Stimulated activated naive CD8-positive, alpha-beta T cell treated with anti-CD3 and anti-CD28 coated beads, Interleukin-15, Interleukin-2, amounts not matched to agents 100 U/mL and 50 U/mL, for 24 hours (primary cell): ENCODE measurements at places on chromosomes 16 and 17.

DNA sequence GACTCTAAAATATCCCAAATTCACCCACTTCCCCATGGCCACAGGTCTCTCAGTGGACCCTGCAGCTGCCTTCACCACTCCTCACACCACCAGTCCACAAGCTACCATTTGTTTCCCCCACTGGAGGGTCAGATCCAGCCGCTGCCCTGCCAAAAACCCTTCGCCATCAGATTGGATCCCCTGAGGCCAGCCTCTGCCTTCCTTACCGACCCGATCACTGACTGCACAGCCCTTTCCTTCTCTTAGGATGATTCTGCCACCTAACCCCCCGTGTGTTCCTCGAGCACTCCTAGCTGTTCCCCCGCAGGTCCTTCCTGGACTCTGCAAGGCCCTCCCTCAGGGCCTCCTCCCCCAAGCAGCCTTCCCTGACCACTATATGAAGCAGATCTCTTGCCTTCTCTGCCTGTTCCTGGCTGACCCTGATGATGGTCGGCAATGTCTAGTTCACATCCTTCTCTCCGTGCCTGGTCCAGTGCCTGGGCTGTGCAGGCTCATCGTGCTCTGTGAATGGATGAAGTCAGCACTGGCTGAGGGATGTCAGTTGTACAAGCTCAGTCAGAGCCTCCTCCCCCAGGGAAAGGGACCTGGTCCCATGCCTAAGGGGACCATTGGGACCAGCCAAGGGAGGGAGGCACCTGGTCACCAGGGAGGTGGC is 46.0 kb downstream of the CPNE2 start:
- DNase-seq = no peak

DNA sequence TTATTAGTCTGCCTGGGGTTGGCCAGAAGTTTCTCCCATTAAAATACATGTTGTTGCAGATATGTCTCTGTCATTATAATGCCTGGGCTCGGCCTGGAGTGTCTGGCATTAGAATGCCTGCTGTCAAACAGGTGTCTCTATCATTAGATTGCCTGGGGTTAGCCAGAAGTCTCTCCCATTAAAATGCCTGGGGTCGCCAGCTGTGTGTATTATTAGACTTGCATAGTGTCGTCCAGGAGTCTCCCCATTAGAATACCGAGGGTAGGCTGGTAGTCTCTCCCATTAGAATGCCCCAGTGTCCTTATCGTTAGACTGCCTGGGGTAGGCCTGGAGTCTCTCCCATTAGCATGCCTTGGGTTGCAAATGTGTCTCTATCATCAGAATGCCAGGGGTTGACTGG is 2270.8 kb downstream of the TP53TG3F start:
- no peak for DNase-seq

DNA sequence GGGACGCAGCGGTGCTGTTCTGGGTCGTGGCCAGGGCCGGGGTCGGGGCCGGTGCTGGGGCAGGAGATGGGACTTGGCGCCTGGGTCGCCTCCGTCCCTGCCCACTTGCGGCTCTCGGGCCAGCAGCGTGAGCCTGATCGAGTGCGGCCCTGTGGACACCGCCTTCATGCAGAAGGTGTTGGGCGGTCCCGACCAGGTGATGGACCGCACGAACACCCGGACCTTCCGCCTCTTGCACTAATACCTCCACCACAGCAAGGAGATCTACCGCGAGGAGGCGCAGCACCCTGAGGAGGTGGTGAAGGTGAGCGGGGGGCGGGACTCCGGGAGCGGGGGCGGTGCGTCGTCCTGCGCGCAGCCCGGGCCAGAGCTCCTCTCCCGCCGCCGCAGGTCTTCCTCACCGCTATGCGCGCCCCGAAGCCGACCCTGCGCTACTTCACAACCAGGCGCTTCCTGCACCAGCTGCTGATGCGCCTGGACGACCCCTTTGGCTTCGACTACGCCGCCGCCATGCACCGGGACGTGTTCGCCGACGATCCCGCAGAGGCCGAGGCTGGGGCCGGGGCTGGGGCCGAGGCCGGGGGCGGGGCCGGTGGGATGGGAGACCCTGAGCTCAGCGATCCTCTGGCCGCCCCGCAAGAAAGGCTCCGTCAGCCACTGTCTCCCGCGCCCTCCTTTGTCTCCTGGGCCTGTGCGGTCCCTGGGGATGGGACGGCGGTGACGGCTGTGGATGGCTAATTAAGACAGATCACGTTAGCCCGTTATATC is 4.5 kb upstream of the HSD17B1 start:
- peak; percentile 87 for DNase-seq

DNA sequence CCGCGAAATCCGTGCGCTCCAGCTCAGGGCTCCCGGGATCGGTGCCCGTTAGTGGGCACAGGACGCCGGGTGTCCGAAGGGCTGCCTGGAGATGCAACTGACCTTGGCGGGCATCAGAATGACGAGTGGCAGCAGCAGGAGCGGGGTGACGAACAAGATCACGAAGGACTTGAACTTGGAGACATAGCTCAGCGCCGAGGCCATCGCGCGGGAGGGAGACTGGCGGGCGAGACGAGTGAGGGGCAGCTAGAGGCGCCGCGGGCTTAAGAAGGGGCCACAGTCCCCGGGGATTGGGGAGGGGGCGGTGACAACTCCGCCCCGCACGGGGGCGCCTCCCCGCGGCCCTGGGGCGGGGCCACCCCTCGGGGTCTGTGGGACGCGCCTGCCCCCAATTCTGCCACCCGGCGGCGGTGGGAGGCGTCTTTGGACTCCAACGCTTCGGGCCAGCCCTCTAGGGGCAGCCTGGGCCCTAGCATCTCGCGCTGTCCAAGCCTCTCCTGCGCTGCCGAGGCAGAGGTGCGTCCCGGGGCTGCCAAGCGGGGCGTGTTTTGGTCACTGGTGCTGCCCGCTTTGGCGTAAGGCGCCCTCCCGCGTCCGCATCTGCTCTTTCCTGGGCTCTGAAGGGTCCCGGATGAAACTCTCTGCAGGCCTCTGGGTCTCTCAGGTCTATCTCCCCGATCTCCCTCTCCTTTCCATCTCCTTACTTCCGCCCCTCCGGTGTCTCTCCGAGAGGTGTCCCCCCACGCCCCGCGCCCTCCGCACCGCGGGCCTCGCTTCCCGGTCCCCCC is at the start of gene SLC13A5:
Gene SLC13A5, minus strand, starts transcription at position 240 of the 788 bp plus-strand sequence. Its CDS starts 36 bp downstream, at position 204.
- peak; percentile 31 for DNase-seq

DNA sequence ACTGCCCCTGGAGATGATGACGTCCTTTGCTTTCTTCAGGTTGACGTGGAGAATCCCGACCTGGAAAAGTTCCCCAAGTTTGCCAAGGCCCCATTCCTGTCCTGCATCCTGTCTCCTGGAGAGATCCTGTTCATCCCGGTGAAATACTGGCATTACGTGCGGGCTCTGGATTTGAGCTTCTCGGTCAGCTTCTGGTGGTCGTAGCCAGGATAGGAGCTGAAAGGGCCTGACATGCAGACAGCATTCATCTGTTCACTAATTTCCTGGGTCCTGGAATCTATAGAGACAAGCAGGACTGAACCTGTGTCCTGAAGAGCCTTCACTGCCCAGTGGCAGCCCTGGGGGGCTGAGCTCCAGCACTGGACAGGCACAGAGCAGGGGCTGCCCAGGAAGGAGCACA is 17.2 kb downstream of the KDM8 start:
- DNase-seq = no peak

DNA sequence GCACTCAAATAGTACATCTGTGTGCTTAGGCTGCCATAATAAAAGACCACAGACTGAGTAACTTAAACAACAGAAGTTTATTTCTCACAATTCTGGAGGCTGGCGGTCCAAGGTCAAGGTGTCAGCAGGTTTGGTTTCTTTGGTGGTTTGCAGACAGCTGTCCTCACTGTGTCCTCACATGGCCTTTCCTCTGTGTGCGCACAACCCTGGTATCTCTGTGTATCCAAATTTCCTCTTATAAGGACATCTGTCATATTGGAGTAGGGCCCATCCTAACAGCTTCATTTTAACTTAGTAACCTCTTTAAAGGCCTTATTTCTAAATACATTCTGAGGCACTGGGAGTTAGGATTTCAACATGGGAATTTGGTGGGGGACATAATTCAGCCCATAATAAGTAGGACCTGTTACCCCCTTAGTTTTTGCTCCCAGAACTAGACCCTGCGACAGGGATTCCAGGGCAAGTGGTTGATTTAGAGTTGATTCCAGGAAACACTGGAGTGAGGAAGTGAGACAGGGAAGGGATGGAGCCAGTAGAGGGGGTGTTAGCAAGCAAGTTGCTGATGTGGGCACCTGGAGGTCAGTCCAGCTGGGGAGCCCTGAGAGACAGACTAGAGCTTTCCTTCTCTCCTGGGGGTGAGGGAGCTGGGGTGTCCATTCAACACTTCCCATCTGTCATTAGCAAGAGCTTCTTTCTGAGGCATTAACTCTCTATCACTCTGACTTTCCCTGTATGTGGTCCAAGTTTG is 10.9 kb upstream of the ALKBH5 start:
- no peak for DNase-seq

DNA sequence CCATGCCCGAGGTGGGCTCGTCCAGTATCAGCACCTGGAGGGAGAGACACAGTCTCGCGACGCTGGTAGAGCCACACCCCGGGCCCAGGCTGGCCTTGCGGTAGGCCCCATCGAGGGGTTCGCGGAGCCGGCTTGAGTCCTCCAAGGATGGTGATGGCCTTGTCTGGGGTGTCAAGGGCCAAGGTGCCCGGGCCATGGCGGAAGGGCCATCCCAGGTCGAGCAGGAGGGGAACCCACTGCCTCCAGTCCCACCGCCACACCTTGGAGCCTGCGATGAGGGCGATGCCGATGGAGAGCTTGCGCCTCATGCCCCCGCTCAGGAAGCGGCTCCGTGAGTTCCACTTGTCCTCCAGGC is 29.6 kb upstream of the RNPS1 start:
- no peak for DNase-seq

GRCh38 chr16:51640196-51640595 is 489.1 kb upstream of the SALL1 start:
- no peak for DNase-seq

- DNase-seq = no peak
Measured at GRCh38 chr16:28146536-28146935, 65.2 kb downstream of the XPO6 start.
